Activated CD4-positive, CD25-positive, alpha-beta regulatory T cell (primary cell): ENCODE measurements at places on chromosomes 13 and 19.

DNA sequence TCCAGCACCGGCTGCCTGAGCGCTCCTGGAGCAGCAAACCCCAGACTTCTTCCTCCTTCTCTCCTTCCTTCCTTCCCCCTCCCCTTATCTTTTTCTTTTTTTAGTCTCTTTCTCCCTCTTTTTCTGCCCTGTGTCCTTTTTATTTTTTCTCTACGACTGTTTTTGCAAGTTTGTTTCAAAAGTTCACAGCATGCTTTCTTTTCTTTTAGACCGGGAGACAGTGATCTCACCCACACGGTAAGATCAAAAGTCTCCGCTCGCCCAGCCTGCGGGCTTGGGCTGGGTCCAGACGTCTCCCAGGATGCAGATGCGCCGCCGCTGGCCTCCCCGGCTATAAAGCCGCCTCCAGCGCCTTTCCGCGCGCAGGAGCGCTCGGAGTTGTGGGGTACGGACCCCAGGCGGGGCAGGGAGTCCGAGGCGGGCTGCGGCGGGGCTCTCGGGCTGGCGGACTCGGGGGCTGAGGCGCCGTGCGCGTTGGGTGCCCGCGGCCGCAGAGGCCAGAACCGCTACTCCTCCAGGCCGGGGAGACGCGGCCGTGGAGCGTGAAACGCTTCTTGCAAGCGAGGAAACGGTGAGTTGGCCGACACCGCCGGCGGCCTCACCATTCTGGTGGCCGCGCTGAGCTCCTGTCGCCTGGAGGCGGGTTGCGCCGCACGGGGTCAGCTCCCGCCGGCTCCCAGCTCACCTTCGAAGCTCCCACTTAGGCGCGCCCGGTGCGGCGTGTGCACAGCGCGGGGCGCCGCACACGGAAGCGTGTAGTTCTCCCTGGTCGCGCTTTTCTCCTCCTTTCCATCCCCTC, 2.0 kb upstream of the TSHZ3 start:
- no peak for DNase-seq

GRCh38 chr13:113327391-113327765, 30.3 kb downstream of the LAMP1 start:
- DNase-seq, result no peak

DNA sequence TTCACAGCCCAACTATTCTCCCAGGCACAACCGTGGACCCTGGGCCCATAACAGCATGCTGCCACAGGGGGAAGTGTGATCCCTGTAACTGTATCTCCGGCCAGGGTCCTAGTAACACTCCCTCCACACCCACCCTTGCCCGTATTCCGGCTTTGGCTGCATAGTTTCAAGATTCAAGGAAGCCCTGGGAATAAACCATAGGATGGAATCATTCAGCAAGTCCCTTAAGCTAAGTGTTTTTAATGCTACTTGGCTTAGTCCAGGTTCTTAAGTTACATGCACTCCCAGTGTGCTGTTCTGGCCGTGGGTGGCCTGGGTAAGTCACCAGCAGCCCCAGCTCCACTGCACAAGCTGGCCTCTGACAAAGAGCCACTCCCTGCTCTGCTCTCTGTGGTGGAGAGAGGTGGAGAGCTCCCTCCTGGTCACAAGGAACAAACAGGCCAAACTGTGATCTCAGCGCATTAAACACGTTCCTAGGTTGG, 532.4 kb upstream of the SGCG start:
- DNase-seq, result no peak

DNA sequence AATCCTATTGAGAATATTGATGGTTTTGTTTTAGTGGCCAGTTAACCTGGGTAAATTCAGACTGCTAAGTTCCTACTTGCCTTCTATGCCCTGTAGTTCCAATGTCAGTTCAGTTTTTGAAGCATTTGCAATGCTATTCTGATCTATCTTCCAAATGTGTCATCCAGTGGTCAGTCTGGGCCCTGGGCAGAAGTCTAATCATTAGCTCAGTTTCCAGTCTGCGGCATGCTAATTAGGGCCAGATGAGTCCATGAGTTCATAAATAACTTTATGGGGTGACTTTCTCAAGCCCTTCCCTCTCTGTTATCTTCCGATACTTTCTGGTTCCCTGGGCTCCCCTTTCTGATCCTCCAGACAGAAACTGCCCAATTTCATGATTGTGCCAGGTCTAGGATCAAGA, 32.7 kb downstream of the FAM187B start:
- DNase-seq, result no peak

GRCh38 chr19:19417628-19418245, 12.3 kb downstream of the GATAD2A start:
- DNase-seq, result no peak

GRCh38 chr13:22880741-22881720, 299.7 kb upstream of the SGCG start:
- DNase-seq, result no peak

GRCh38 chr13:52141299-52141698, 12.4 kb upstream of the NEK5 start:
- DNase-seq, result no peak

GRCh38 chr13:46983881-46984280, 87.0 kb upstream of the HTR2A start:
- DNase-seq, result no peak

- no peak for DNase-seq
These were observed 2033.9 kb upstream of the PCDH20 start for GRCh38 chr13:63449550-63449949.

DNA sequence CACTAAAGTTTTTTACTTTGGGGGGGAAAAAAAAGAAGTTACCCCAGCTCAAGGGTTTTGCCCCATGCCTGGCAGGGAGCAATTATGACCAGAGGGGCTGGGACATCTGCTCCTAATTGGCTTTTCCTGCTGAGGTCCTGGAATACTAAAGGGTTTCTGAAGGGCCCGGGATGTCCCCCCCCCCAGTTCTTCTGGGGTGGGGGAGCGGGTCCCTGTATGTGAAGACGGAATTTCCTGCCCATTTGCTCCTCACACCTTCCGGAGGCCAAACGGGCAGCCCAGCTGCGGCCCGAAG, 1.1 kb upstream of the DLL3 start:
- no peak for DNase-seq

DNA sequence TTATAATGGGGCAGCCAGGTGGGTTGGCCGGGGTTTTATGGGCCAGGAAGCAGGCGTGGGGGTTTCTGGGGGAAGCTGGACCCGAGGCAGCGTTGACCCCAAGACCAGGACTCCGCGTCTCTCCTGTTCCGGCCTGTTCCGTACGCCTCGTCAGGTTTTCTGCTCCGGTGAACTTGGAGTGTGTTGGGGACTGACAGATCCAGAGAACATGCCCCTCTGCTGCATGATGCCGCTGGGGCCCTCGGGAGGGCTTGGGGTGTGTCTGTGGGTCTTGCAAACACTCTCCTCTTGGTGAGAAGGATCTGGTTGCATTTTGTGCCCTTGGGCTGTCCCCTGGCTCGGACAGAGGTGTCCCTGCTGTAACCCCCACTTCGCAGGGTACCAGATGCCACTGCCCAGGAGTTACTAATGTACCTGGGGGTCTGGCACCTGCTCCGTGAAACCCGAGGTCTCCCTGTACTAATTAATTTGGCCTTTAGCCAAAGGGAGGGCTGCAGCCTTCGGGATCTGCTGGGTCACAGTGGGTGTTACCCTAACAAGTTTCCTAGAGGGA, 15.6 kb downstream of the KDM4B start:
- DNase-seq, result no peak

- no peak for DNase-seq
These were observed 15.8 kb upstream of the GRAMD1A start for GRCh38 chr19:34984287-34984686.

DNA sequence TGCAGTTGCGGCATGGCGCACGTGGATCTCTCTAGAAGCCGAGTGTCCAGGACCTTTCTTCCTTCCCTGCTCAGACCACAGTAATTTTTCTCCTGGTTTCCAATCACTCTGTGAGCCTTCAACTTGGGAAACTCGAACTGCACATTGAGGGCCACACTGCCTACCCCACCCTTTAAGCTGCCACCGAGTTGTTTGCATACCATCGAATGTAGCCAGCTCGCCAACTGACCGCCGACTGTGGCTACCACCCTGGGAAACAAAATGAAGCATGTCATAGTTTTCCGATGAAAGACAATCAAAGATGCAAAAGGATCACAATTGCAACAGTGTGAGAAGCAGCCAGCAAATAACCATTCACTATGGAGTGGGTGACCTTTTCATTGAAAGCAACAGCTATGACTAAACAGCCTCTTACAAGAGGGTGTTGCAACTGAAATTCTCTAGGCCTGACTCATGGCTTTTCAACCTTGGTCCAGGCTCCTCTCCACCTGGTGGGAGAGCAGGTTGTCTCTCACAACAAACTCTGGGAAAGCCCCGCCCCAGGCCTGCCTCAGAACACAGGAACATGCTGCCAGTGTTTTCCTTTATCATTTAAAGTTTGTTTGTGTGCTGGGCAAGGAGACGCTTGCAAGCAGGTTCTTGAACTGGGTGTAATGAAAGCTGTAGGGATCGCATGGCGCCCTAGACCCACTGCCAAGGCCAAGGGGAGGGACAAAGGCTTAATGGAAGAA, 141.7 kb upstream of the SERP2 start:
- no peak for DNase-seq

DNA sequence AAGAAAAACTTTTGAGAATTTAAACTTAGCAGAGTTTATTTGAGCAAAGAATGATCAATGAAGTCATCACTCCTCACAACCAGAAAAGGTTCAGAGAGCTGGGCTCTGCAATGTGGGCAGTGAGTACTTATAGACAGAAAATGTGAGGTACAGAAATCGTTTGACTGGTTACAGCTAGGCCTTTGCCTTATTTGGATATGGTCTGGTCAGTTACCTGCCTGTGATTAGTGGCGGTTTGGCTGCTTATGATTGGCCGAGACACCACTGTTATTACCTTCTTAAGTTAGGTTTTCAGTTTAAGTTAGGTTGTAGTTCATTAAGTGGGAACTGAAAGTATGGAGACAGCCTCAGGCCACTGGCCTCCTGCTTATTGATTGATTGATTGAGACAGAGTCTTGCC, 66.3 kb downstream of the DNAJC3 start:
- no peak for DNase-seq

GRCh38 chr13:113183450-113184129, 24.9 kb downstream of the PCID2 start:
- DNase-seq, result no peak

DNA sequence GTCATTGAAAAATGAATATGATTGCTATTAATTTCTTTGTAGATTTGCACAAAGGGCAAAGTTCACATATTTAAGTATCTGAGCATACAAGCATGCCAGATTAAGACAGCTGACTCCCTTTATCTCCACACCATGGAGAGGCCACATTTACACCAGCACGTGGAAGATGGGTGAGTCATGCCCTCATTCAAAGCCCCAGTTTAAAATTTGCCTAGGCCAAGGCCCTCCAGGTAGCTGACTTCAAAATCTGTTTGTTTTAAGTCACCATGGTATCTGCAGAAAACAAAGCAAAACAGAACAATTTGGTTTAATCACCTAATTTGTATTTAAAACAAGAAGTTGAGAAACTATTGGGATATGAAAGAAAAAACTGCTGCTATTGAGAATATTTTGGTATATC, 109.2 kb downstream of the ESD start:
- no peak for DNase-seq

- no peak for DNase-seq
These were observed 44.5 kb downstream of the VWA8 start for GRCh38 chr13:41916173-41916954.

GRCh38 chr19:50467566-50467965, 8.7 kb upstream of the EMC10 start:
- DNase-seq, result no peak

DNA sequence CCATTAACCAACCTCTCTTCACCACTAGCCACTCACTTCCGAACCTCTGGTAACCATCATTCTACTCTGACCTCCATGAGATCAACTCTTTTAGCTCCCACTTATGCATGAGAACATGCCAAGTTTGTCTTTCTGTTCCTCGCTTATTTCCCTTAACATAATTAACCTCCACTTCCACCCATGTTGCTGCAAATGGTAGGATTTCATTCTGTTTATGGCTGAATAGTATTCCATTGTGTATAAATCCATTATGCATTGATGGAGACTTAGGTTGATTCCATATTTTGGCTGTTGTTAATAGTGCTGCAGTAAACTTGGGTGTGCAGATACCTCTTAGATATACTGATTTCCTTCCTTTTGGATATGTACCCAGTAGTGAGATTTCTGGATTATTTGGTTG, 30.2 kb downstream of the ZNF382 start:
- DNase-seq, result no peak

DNA sequence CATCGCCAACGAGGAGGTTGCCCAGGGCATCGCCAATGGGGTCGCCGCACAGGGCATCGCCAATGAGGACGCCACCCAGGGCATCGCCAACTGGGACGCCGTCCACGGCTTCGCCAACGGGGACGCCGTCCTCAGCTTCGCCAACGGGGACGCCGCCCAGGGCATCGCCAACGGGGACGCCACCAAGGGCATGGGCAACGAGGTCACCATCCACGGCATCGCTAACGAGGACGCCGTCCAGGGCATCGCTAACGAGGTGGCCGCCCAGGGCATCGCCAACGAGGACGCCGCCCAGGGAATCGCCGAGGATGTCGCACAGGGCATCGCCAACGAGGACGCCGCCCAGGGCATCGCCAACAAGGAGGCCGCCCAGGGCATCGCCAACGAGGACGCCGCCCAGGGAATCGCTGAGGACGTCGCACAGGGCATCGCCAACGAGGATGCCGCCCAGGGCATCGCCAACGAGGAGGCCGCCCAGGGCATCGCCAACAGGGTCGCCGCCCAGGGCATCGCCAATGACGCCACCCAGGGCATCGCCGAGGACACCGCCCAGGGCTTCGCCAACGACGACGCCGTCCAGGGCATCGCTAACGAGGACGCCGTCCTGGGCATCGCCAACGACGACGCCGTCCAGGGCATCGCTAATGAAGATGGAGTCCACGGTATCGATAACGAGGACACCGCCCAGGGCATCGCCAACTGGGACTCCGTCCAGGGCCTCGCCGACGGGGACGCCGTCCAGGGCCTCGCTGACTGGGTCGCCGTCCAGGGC, 945.7 kb downstream of the TUBA3C start:
- DNase-seq, result no peak

DNA sequence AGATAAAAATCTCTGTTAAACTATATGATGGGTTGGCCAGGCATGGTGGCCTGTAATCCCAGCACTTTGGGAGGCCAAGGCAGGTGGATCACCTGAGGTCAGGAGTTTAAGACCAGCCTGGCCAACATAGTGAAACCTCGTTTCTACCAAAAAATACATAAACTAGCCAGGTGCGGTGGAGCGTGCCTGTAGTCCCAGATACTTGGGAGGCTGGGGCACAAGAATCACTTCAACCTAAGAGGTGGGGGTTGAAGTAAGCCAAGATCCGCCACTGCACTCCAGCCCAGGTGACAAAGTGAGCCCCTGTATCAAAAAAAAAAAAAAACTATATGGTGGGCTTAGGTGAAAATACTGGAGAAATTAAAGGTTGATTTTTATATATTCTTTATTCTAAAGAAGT, 11.3 kb downstream of the TBC1D4 start:
- no peak for DNase-seq
